Femur (tissue), 1 donor: ENCODE measurements at places on chromosomes 16 and 17.

DNA sequence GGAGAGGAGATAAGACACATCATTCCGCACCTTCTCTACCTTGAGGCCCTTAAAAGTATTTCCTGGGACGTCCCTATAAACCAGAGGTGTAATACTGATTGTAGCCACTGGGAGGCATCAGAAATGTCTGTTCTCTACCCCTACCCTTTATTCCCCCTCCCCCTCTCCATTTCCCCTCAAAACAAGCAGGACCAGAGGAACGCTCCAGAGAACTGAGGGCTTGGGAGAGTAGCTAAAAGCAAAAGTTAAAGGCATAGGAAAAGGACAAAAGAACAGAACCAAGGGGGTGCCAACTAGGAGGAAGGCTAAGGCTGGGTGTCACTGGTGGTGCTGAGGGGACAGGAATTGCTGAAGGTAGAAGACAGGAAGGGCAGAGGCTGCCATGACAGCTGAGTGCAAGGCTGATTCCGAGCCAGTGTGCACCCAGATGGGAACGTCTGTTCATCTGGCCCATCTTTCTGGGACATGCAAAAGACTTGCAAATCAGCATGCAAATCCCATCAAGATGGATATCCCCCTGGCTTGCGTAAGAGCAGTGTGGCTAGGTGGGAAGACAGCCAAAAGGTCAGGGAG, 6.7 kb downstream of the CAMTA2 start:
- no peak for DNase-seq

- no peak for DNase-seq
Observed at GRCh38 chr17:3729881-3730280, 6.2 kb downstream of the HASPIN start.

DNA sequence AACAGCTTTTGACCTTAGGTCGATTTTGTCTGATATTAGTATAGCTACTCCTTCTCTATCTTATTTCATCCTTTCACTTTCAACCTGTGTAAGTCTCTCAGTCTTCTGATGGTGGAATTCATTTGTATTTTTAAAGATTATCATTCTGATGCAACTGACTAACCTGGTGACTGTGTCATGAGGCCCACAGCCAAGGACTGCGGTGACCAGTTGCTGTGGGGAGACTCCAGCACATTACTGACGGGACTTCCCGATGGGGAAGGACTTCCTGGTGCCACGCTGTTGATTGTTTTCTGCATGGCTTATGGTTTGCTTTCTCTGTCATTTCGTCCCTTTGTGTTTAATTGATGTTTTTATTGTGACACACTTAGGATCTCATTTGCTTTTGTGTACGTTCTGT, 34.2 kb downstream of the RMI2 start:
- DNase-seq = peak; percentile 18

DNA sequence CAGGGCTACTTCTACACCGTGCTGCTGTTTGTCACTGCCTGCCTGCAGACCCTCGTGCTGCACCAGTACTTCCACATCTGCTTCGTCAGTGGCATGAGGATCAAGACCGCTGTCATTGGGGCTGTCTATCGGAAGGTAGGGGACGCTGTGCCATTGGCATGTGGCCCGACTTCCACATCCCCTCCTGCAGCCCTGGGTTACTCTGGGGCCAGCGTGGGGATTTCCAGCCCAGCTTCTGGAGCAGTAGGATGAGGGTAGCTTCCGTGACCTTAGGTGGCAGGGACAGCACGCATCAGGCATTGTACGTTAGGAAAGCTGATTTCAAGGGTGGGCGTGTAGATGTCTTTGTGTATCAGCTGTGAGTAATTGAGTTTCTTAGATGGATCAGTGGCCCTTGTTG, 96.5 kb downstream of the ABCC1 start:
- no peak for DNase-seq

- DNase-seq = no peak
Observed at GRCh38 chr16:10765772-10766171, 22.1 kb downstream of the NUBP1 start.

- no peak for DNase-seq
Observed at GRCh38 chr16:17354141-17354601, 116.6 kb downstream of the XYLT1 start.

GRCh38 chr17:70525961-70526360, 356.6 kb downstream of the KCNJ2 start:
- no peak for DNase-seq

- no peak for DNase-seq
Observed at GRCh38 chr17:27733773-27734172, 66.6 kb downstream of the NOS2 start.

DNA sequence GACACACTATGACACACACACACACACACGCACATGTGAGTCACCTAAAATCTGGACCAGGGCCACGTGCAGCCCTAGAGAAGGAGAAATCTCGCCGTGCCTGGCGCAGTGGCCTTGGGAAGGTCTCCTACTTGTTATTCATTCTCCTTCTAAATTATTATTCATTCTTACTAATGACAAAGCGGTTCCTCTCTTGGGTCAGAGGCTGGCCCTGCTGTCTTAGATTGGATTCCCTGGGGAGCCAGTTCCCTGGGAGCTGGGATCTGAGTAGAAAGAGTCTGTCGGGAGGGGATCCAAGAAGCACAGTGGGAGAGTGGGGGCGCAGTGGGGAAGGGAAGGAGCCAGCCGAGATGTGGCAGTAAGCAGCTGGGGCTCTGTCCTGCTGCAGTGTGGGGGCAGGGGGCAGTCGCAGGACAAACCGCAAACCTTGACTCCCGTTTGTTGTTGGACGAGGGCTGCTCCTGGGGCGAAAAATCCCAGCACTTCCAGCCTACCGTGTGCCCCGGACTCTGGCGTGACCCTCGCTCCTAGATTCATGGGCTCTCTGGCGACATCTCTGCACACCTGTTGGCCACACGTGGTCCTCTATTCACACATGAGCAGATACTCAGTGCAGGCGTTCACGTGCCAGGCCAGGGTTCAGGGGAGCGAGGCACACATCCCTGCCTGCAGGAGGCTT, 18.7 kb upstream of the JPH3 start:
- DNase-seq = no peak

DNA sequence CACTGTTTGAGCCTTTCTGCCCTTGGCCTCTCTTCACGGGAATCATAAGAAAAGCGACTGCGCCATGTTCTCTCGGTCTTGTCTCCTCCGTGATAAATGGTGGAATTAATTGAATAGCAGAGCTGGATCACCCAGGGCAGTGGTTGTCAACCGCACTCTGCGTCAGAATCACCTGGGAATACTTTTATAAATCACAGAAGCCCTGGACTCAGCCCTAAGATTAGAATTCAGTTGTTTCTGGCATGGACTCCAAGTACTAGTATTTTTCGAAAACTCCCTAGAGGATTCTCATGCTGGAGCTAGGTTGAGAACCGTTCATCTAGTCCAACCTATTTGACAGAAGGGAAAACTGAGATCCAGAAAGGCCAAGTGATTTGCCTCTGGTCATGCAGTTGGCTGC, 64.1 kb downstream of the SPACA3 start:
- no peak for DNase-seq

GRCh38 chr16:61460020-61460419, 576.2 kb downstream of the CDH8 start:
- no peak for DNase-seq

DNA sequence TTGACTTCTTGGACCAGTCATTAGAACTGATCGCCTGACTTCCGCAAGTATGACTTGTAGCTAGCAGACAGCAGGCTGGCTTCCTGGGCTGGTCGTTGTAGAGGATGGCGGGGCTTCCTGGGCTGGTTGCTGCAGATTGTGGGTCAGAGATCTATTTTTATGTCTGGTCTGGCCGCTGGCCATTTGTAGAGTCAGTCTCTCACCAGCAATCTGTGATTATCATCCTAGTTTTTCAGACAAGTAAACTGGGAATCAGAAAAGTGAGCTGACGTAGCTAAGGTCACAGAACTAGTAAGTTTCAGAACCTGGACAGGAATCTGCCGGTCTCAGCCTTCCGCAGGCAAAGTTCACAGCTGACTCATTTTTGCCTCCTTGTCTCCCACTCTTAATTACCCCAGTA, 19.1 kb downstream of the GPR142 start:
- DNase-seq = peak; percentile 80

DNA sequence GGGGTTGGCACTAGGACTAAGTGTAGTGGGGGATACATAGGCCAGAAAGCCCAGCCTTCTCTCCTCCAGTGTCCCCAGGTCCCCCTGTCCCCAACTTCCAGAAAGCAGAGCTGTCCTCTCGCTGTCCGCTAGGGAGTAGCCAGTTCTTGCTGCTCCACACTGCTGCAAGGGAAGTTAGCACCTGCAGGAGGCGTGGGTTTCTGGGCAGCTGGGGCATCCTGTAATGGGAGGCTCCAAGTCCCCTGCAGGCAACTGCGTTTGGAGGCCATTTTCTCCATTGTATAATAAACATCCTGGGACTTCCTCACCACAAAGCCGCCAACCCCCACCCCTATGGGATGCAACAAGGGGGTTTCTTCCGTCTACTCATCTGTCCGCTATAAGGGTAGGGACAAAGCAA, 1.7 kb downstream of the RPRML start:
- DNase-seq = peak; percentile 35

- no peak for DNase-seq
Observed at GRCh38 chr16:84247844-84248243, 8.0 kb upstream of the KCNG4 start.

DNA sequence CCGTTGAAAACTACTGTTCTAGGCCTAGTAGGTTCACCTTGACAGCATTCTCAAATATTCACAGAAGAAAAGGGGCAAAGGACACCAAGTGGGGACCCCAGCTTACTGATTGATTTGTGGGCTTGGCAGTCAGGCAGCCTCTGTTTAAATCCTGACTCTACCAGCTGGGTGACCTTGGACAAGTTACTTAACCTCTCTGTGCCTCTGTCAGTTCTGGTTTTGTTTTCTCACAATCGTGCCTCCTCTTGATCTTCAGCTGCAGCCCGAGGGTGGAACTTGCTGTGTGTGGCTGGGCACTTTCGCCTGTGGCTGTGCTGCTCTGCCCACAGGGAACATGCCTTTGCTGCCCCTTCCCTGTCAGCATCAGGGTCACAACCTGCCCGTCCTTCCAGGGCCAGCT, 17.8 kb downstream of the RAP1GAP2 start:
- DNase-seq = no peak

- DNase-seq = no peak
Observed at GRCh38 chr16:52512297-52512987, 34.5 kb downstream of the TOX3 start.

DNA sequence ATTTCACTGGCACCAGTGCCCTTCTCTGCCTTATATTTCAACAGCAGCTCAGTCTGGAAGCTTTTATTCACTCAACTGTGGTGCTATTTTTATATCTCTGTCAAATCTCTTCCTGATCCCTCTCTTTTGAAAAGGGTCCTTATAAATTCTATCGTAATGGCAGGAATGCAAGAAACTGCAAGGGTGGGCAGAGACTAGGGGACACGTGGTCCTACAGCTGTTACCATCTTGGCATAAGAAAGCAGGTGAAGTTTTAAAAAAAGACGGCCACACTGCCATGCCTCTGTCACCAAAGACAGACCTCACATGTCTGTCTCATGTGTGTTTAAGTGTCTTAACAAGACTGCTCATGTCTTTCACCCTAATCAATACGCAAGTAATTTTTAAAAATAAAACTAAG, 368.4 kb upstream of the CDH11 start:
- no peak for DNase-seq

- DNase-seq = no peak
Observed at GRCh38 chr17:82013772-82014321, 8.8 kb downstream of the CENPX start.

DNA sequence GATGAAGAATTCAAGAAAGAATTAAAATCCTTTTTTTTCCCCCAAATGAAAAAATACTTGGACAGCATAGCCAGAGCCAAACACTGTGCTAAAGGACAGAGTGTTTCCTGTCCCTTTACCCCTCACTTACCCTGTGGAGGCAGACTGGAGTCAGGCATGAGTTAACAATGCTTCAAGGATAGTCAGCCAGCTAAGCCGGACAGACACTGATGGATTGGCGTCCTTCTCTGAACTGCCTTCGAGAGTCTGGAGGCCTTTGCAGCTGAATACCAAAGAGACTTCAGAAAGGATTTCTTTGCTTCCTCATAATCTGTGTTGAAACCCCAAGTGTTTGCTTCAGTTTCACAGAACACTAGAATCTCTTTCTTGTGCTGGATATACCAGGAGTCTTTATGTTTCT, 4.6 kb downstream of the METTL9 start:
- DNase-seq = no peak

DNA sequence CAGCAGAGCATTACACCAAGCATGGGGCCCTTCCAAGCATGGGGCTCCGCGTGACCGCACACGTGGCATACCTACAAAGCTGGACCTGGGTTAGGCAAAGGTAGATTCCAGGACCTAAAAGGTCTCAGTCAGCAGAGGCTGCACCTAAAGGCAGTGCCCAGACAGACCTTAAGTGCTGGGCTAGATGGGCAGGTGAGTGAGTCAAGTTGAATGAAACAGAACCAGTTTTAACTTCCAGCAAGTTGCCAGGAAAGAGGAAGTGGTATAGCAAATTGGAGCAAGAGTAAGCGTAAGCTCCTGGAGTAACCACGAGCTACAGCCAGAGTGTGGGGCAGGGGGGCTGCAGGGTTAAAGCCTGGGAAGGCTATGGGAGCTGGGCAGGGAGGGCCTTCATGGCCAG, 49.5 kb downstream of the SRCIN1 start:
- no peak for DNase-seq

DNA sequence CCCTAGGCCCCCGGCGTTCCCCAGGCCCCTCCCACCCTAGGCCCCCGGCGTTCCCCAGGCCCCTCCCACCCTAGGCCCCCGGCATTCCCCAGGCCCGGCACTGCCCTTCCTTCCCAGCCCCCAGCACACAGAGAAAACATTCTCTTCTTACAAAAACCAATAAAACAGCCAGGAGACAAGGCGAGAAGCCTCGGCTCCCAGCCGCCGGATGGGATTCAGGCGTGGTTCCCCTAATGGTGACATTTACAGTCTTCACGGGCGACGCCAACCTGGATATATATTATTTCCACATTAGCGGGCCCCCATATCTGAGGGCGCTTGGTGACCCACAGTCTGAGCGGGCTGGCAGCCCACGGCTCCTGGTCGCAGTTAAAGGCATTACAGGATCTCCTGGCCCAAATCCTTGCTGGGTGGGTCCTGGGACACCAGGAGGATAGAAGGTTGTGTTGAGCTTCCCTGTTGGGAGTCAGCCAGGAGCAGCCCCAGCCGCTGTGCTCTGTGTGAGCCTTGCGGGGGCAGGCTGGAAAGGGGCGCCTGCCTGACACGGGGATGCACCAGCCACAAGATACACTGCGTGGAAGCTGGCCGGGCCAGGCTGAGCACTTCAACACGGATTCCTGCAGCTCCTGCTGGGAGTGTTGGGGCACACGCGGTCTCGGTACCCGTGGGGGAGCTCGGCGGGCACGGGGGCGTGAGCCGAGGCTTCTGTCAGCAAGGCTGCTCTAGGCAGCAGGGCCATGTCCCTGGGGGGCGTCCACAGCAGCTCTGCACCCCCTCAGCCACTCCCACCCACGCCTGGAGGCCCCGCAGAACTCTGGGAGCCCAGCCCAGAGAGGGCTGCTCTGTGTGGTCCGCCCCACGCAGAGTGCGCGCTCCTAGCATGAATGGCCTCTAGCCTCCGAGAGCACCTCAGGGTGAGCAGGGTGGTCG, 83.7 kb downstream of the LMF1 start:
- DNase-seq = no peak

DNA sequence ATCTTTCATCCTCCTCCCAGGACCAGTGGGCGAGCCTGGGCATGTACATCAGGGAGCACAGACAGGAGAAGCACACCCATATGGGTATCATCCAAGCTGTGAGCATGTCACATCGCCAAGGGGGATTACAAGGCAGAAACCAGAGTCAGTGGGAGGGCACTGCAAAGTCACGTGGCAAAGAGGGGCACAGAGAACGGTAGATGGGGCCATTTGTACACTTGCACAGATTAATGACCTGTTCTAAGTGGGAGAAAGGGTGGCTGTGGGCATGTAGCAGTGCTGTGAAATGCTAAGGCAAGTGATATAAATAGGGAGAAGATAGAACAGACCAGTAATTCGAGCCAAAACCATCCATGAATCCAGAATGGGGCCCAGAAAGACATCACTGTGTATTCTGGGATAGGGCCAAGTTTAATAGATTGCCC, 265.0 kb downstream of the CPPED1 start:
- DNase-seq = no peak
